ENCODE measurements at places on chromosomes 5 and 9.

DNA sequence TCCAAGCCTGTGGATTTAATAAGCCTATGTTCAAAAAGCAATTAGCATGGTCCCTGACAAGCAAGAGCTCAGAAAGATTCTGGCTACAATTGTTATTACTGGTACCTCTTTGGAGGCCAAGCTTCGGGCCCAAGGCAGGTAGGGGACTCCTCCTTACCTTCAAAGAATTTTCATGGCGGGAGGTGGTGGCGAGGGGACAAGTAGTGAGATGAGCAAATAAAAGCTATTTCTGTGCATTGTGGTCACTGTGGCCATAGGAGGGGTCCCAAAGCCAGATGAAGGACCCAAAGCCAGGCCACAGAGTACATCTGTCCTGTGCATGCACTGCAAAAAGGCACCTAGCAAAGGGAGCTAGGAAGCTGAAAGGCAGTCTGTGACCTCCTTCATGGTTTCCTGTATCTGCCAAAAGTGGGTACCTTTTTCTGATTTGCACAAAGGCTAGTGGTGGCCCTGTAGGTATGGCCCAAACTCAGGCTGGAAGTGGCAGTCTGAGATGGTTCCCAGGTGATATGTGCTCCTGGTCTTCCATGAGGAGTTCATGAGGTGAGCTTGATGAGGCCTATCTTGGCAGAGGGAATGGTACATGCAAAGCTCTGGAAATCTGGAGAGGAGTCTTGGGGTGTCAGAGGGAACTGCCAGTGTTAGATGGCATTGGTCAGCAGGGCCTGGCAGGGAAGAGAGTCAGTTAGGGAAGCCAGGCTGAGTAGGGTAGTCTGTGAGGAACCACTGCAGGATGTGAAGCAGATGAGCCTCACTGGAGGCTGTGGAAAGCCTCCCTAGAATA lies 3.3 kb upstream of the CXXC5 start:
- no peak for DNase-seq

DNA sequence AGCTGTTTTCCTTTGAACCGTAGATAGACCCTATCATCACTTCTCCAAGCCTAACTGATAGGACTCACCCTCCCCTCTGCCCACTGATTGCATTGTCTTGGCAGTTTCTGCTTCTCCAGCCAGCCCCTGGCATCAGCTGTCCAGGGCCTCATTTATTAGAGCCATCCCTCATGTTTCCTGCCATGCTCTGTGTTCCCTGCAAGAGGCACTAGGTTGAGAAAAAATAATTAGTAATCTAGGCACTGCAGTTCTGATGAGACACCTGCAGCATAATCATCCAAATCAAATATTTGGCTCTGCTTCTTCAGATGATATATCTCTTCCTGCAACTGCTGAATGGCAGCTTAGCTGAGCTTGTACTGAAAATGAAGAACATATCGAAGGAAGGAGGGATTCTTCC lies 303.0 kb upstream of the TLE4 start:
- no peak for DNase-seq

DNA sequence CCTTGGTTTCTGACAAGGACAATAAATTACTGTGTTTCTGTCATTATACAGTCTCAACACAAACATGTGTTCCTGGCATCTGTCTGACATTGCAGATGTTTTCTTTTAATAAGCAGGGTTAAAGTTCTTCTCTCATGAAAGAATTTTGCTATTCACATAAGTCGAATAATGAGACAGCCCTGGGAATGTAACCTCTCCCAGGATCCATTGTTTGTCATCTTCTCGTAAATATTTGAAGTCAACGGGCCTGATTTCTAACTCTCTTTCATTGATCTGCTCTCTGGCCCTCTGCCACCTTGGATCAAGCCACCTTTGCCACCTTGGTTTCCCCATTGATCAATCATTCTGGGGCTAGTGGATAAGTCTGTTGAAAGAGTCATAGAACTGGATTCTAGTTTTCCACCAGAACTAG lies 12.9 kb upstream of the CAST start:
- DNase-seq = no peak

DNA sequence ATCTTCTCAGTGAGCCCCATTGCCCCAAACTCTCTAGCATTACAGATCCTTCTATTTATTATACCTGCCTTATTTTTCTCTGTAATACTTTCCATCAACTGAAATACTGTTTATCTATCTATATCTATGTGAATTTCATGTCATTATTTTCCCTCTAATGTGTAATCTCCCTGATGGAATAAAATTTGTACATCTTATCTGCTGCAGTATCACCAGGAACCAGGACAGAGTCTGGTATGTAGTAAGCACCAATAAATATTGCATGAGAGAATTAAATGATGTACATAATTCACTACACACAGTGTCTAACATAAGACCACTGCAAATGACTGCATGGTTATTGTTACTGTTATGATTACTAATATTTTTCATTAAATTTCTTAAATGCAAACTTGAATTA lies 759.1 kb downstream of the PRELID2 start:
- no peak for DNase-seq

- no peak for DNase-seq
Measured at GRCh38 chr9:100865111-100865510, 163.4 kb upstream of the PLPPR1 start.

- no peak for DNase-seq
Measured at GRCh38 chr9:81776390-81776789, 87.0 kb upstream of the TLE1 start.

GRCh38 chr5:127926974-127927373 lies 156.6 kb upstream of the SLC12A2 start:
- DNase-seq = no peak

DNA sequence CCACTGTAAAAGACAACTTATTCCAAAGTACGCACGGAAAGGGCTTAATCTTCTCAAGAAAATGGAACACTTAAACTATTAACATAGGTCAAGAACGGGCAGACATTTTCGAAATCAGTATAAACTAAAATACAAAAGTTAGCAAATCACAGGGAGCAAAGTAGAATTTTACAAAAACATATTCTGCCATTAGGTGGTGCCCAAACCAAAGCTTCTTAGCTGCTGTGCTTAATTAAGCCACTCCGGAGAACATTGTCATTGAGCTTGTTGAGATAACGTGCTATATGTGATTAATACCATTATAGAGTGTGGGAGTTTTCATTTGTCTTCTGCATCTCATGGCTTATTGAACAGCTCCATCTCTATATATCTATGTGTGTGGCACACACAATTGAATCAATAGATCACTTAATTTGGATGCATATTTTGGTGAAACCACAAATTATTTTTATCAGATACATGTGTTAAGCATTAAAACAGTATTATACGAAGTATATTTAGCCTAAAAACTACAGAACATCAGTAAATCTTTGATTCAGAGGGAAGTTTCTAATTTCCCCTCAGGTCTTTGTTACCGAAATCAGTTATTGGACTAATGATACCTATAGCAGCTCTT lies 23.4 kb downstream of the UBLCP1 start:
- no peak for DNase-seq

GRCh38 chr9:90141723-90142122 lies 500.9 kb downstream of the DIRAS2 start:
- DNase-seq = no peak

- no peak for DNase-seq
Measured at GRCh38 chr9:36029765-36030528, 6.8 kb upstream of the RECK start.

GRCh38 chr9:12737871-12738270 lies 36.9 kb upstream of the LURAP1L start:
- no peak for DNase-seq

GRCh38 chr9:129685220-129685932 lies 19.9 kb downstream of the PRRX2 start:
- no peak for DNase-seq

GRCh38 chr5:116145416-116145815 lies 60.6 kb downstream of the COMMD10 start:
- no peak for DNase-seq

Data from GM19239 (cell line).